ENCODE measurements at places on chromosomes 13 and 19.

DNA sequence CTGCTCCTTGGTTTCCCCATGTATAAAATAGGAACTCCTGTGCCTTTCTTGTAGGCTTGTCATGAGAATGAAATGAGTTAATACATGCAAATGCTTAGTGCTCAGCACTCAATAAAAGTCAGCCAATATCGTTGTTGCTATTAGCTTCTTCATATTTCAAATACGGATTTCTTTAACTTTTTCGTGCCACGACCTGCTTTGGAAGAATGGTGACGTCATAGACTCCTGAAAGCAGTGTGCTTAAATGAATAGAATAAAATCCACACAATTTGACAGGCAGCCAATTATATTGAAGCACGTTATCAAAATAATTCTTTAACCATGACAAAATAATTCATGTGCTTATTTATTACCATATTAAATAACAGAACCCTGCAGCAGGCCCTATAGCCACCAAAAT is 26.6 kb upstream of the CDC16 start:
- no peak for DNase-seq

GRCh38 chr19:54104998-54105715 is 2.5 kb downstream of the NDUFA3 start:
- DNase-seq, result no peak

- DNase-seq, result no peak
Measured at GRCh38 chr13:53873558-53873957, 844.9 kb downstream of the OLFM4 start.

DNA sequence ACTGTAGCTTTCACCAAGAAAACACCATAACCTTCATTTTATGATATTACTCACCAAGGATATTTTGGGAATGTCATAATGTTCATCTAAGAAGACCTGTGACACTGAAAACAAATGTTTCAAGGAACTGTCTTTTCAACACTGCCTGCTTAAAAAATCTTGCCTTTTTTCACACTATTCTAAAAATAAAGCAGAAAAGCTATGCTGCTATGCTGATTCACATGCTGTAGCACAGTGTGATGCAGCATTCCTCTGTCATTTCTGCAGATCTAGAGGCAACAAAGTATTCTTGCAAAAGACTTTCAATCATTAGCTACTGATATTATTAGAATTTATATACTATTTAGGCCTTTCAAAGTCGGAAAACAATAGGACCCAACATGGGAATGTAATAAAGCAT is 525.7 kb downstream of the UQCRFS1 start:
- no peak for DNase-seq

DNA sequence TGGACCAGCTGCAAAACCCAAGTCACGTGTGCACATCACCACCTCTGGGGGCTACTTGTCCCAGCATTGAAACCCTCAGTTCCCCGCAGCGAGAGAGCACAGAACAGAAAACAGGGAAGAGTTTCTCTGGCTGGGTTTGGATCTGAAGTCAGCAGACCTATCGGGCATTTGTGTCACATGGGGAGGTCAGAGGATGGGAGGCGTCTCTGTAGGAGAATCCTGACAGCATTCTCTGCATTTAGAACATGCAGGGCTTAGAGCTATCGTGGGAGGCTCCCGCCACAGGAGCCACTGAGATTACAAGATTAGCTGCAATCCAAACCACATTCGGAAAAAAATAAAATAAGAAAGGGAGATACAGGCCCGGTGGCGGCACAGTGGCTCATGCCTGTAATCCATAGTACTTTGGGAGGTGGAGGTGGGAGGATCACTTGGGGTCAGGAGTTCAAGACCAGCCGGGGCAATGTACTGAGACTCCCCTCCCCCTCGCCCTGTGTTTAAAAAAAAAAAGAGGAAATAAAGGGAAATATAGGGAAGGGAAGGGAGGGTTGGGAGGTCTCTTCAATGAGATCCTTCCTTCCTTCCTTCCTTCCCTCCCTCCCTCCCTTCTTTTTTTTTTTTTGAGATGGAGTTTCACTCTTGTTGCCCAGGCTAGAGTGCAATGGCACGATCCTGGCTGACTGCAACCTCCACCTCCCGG is 2.9 kb upstream of the TLE6 start:
- DNase-seq, result no peak

Data from activated CD8-positive, alpha-beta memory T cell treated with anti-CD3 and anti-CD28 coated beads, Interleukin-2, amount 50 U/mL, for 4 hours (primary cell).